ENCODE measurements at places on chromosomes 12 and 14.

DNA sequence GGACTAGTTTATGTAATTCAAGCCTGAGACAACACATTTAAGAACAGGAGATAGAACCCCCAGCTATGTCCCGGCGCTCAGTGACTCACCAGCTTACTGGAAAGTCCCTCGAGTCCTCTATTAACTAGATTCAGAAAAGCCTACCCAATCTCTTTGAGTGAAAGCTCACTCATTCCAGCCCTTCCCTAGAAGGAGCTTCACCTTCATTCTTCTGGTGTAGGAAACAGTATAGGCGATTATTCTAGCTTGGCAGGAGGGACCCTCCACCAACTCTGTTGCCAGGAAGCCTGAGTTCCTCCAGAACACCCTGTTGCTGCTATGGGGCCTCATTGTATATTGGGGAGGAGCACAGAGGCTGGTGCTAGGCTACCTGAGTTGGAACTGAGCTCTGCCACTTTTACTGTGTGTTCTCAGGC lies 57.2 kb upstream of the AEBP2 start:
- DNase-seq: no peak

- DNase-seq: no peak
Observed at GRCh38 chr14:53047307-53048069, 96.6 kb upstream of the FERMT2 start.

GRCh38 chr14:99078426-99078825 lies 193.6 kb downstream of the BCL11B start:
- no peak for DNase-seq

GRCh38 chr12:916240-916639 lies 33.3 kb downstream of the RAD52 start:
- no peak for DNase-seq

DNA sequence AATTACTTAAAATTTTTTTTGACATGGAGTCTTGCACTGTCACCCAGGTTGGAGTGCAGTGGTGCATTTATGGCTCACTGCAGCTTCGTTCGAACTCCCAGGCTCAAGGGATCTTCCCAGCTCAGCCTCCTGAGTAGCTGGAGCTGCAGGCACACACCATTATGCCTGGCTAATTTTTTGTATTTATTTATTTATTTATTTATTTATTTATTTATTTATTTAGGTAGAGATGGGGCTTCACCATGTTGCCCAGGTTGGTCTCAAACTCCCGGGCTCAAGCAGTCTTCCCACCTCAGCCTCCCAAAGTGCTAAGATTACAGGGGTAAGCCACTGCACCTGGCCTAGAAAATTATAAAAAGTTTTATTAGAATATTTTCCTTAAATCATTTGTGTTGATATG lies 73.6 kb downstream of the DACT1 start:
- no peak for DNase-seq
